ENCODE measurements at places on chromosomes 7 and 10.

DNA sequence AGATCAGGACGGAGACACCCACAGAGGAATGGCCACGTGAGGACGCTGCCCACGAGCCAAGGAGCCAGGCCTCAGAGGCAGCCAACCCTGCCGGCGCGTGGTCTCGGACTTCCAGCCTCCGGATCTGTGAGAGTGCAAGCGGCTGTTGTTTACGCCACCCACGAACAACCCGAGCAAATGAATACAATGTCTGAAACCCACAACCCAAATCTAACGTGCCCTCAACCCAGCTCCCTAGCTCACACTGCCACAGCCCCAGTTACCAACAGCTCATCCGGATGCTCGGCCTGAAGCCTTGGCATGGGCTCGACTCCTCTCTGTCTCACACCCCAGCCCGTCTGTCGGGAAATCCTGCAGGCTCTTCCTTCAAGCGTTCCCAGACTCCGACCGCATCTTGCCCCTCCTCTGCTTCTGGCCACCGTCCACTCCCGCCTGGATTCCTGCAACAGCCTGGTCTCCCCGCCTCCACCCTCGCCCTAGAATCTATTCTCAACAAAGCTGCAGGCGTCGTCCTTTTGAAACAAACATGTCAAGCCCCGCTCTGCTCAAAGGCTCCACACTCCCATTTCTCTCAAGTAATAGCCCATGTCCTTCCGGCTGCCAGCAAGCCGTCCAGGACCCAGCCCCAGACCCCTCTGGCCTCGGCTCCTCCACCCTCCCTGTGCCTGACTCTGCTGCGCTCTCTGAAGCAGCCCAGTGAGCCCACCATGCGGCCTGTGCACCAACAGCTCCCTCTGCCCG lies 35.3 kb downstream of the STK32C start:
- DNase-seq: no peak

GRCh38 chr7:73738220-73738611 lies 386 bp downstream of the ABHD11 start:
- DNase-seq: peak; percentile 40

- no peak for DNase-seq
Observed at GRCh38 chr10:75043256-75044131, 68.0 kb upstream of the SAMD8 start.

- no peak for DNase-seq
Observed at GRCh38 chr10:128049226-128050120, 76.8 kb downstream of the MKI67 start.

DNA sequence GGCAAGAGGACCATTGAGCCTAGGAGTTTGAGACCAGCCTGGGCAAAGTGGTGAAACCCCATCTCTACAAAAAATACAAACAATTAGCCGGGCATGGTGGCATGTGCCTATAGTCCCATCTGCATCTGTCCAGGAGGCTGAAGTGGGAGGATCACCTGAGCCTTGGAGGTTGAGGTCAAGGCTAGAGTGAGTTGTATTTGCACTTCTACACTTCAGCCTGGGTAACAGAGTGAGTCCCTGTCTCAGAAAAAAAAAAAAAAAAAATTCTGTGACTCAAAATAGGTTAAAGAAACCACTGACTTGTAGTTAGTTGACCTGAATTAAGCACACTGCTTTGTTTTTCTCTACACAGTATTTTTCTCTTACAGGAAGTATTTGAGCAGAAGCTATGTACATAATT lies 74.4 kb downstream of the METTL2B start:
- no peak for DNase-seq
